NT2/D1 (cell line): ENCODE measurements at places on chromosomes 2 and 18.

DNA sequence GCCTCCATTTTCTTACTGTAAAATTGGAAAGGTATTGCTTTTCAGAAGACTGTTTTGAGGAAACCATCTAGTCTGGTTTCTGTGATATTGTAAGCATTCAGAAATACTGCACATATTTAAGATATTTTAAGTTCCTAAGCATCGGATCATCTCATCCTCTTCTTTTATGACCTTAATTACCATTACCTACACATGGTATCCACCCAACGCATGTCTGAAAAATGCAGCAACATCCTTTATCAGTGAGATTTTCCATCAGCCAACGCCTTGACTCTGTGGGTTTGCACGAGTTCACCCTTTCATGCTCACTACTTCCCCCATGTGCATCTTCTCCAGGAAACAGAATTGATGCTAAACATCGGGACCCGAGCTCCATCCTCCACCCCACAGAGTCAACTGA lies 84.3 kb downstream of the COL4A4 start:
- DNase-seq = no peak

- no peak for DNase-seq
Measured at GRCh38 chr2:145887915-145888314, 1368.0 kb upstream of the ZEB2 start.

DNA sequence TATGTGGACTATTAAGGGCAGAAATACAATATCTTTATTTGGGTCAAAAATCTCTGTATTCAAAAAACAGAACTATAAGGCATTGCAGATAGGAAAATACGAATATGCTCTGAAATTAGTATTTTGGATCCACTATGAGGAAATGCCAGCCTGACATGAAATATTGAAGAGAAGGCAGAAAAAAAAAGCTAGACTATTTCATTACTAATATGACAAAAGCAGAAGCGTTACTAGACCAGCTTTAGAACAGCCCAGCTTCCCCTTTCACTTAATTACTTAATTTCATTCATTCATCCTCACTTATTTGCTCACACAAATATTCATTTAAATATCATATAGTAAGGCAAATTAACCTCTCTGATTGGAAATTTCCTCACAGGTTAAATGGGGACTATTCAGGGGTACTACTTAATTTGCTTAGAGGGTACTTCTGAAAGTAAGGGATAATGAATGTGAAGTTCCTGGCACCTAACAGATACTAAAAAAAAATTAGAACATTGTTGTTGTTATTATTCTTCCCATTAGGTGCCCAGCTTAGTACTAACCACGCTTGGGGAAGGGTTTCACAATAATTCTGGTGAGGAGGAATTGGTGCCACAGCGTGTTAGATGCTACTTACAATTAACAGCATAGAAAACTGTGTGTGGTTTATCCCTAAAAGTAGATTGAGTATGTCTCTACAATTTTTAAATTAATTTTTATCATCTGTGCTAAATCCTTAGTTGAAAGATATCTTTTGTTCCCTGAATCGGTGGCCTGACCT lies 71.1 kb upstream of the CTLA4 start:
- no peak for DNase-seq

DNA sequence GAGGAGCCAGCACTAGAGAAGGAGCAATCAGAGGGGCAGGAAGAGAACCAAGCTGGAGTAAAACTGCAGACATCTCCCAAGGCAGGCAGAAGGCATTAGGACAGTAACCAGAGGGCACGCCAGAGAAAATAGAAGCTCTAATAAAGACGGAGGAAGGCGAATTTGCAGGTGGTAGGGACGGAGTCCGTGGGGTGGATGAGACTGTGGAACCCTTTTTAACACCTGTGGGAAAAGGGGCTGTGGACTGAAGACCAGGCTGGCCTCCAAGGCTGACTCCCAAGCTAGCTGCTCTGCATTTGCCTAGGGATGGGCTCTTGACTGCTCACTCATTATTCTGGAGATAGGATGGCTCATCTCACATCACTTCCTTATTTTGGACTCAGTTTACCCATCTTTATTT lies 49.5 kb downstream of the SLC4A1AP start:
- DNase-seq = no peak

DNA sequence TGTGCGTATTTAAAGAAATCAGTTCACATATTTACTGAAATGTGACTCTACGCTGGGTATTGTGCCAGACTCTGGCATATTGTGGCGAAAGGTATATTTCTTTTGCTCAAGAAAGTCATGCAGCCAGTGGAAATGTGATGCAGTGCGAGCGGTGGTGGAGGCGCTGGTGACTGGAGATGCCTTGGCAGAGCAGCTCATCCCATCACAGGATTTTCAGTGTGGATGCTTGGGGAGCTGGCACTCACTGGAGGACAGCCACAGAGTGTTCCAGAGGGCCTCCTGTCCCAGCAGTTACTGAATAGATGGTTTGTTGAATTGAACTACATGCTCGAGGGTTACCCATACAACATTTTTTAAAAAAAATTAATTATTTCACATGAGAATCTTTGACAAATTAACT lies 117.6 kb downstream of the ZNF407 start:
- no peak for DNase-seq

- no peak for DNase-seq
Measured at GRCh38 chr2:8457092-8457481, 224.8 kb upstream of the ID2 start.

- DNase-seq = peak; percentile 66
Measured at GRCh38 chr2:153059338-153060052, 341.1 kb downstream of the ARL6IP6 start.

DNA sequence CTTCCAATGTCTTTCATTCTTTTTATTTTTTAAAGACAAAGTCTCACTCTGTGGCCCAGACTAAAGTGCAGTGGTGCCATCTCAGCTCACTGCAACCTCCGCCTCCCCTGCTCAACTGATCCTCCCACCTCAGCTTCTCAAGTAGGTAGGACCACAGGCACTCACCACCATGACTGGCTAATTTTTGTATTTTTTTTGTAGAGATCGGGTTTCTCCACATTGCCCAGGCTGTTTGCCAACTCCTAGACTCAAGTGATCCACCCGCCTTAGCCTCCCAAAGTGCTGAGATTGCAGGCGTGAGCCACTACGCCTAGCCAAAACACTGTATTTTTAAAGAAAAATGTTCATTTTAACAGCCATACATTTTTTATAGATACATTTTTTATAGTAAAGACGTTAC lies 12.7 kb downstream of the GCKR start:
- no peak for DNase-seq

DNA sequence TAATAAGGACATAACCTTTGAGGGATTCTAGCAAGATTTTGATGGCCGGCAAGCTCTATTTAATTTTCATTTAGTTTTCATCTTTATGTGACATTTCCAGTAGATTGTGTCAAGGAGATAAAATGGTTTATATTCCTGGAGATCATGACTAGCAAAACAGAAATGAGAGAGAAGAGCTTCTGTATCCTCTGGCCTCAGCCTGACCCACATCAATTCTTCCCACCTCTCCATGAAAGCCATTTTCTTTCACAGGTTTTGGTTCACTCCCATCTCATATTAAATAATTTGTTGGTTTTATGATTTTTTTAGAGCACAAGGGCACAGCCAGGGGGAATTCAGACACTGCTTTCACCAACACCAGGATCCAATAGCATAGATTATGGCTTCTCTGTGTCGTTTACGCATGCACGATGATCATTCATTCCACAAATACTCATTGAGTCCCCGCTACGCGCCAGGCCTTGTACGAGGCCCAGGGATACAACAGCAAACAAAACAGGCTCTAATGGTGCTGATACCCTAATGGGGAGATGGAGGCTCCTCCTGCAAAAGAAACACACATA lies 85.9 kb downstream of the SH3BP4 start:
- no peak for DNase-seq

DNA sequence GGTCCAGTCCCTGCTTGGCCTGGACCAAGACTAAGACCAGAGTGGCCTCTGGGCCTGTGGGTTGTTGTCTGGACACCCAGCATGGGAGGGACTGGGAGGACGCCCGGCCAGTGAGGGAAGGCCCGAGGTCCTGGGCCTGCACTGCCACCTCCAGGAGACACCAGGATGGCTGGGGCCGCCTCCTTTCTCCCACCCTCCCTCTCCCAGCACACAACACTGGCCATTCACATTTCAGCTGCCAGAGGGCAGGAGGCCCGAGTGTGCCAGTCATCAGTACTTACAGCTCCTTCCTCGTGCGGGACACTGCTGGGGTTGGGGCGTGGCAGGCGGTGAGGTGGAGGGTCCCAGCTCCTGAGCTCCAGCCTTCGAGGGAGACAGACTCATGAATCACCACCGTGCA lies 133.5 kb downstream of the ASB1 start:
- DNase-seq = no peak

DNA sequence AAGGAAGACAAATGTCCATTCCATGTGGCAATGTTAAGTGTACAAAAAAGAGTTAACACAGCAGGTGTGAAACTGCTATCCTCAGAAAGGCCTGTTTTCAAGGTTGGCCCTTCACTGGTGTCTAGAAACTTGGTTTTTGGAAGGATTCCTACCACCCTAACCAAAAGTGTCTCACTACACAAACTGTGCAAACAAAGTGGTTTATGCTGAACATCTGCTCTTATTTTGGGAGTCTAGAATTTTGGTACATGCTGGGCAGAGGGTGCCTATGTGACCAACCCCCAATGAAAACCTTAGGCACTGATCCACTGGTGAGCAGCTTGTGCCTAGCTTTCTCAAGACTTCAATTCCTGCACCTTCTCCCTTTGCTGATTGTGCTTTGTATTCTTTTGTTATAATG lies 14.3 kb downstream of the GFPT1 start:
- no peak for DNase-seq

DNA sequence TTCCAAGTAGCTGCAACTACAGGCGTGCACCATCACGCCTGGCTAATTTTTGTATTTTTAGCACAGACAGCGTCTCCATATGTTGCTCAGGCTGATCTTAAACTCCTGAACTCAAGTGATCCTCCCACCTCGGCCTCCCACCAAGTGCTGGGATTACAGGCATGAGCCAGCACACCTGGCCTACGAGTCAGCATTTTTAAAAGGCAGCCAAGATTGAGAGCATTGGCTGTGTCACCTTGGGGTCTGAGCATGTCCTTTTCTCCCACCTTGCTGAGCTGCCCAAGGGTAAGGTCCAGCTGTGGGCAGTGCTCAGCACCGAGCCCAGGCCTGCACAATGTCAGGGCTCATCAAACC lies 142.8 kb upstream of the LMAN1 start:
- DNase-seq = no peak

DNA sequence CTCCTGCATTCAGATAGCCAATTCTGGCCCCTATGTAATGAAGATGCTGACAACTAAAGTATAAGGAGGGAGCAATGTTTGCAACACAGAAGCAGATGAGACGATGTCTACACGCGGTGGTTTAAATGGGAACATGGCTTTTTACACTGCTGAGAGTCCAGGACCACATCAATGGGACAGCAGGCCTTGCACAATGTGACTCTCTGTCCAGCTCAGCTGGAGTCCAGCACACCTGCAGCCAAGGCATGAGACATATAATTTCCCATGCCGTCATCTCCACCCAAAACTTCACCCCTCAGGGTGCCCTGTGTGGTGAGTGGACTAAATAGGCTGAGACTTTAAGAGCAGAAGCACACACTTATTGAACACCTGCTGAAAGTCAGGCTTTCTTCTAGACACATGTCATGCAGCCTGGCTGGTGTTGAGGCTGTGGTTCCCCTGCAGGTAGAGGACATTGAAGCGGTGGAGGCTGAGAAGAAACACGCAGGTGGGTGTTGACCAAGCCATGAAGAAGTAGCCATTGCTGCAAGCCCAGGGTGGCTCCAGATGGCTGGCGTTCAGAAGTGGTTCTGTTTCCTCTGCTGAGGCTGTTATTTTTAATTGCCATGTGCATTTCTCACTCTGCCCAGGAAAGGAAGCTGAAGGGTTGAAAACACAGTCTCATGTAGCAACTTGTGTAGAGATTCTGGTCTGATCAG lies 345.6 kb downstream of the MYCN start:
- DNase-seq = no peak

GRCh38 chr2:161049559-161049958 lies 110.7 kb upstream of the TANK start:
- DNase-seq = peak; percentile 6

DNA sequence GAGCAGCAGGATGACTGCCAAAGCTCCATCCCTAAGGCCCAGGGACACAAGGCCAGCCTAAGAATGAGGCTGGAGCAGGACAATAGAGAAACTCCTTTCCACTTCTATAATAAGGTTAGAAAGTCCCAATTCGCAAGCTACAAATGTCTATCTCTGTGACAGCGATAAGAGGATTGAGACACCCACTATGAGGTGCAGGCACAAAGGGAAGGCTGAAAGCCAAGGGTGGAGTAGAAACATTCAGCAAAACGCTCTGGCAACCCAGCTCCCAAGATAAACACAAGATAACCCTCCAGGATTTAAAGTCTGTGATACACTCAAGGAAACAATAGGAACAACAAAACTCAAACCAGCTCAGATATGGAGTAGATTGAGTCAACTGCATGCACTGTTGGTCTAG lies 418.0 kb upstream of the UBE2E3 start:
- DNase-seq = no peak

- no peak for DNase-seq
Measured at GRCh38 chr18:58224425-58224750, 180.4 kb downstream of the NEDD4L start.

- no peak for DNase-seq
Measured at GRCh38 chr2:173673640-173674039, 291.5 kb downstream of the SP3 start.

GRCh38 chr18:3900327-3900726 lies 450.4 kb downstream of the TGIF1 start:
- DNase-seq = no peak

GRCh38 chr2:41963661-41964525 lies 83.9 kb upstream of the PKDCC start:
- DNase-seq = no peak

GRCh38 chr18:26405190-26405801 lies 143.1 kb downstream of the KCTD1 start:
- no peak for DNase-seq

GRCh38 chr2:177053038-177053437 lies 159.6 kb upstream of the HNRNPA3 start:
- DNase-seq = no peak

- no peak for DNase-seq
Measured at GRCh38 chr18:14930576-14930975, 182.6 kb downstream of the ANKRD30B start.

DNA sequence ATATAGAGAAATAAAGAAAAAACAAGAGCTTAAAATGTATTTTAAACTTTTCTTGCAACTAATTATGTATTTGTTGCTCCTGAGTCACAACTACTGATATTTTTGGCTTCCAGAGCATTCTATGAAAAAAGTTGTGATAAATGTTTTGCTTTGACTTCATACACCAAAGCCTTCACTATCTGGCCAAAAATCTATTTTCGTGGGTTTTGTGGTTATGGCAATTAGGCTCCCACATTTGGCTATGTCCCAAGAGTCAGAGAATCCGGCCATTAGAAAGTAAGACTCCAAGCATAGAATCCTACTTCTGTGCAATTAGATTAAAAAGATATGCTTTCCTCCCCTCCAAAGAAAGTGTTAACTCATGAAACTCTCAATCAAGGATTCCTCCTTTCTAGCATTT lies 1456.1 kb upstream of the ACVR2A start:
- DNase-seq = no peak
